GM12878 (cell line): ENCODE measurements at places on chromosomes 13 and 19.

DNA sequence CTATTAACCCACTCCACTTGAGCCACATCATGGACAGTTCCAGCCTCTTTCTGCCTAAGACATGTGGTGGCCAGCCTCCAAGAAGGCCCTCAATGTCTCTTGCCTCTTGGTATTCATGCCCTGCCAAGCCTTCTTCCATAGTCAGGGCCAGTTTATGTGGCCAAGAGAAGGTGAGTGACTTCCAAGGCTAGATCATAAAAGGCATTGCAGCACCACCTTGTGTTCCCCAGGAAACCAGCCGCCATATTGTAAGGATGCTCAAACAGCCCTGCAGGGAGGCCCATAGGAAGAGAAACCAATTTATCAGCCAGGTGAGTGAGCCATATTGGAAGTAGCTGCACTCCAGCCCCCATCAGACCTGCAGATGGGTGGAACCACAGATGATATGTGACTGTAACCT lies 12.3 kb upstream of the DNMT1 start:
- no peak for DNase-seq

- no peak for DNase-seq
Measured at GRCh38 chr13:44626176-44626575, 50.0 kb upstream of the TSC22D1 start.

DNA sequence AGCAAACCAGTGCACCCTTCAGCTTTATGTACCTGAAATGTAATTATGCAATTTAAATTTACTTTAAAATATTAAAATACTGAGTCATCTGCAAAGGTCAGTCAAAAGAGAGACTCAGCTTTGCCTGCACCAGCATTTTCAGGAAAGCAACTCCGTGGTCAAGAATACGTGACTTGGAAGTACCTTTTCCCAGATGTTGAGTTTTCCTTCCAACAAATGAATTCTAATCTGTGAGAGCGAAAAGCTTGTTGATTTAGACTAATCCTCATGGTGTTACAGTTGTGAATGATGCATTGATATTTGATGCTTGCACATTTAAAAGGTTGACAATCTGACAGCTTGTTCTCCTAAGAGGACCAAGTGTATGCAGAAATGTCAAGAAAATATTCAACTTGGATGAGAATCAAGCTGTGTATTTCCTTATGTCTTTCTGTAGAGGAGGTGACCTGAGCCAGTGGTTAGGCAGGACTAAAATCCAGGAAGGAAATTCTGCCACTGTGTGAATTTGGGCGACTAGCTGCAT lies 270.4 kb downstream of the ABCC4 start:
- DNase-seq, result no peak

DNA sequence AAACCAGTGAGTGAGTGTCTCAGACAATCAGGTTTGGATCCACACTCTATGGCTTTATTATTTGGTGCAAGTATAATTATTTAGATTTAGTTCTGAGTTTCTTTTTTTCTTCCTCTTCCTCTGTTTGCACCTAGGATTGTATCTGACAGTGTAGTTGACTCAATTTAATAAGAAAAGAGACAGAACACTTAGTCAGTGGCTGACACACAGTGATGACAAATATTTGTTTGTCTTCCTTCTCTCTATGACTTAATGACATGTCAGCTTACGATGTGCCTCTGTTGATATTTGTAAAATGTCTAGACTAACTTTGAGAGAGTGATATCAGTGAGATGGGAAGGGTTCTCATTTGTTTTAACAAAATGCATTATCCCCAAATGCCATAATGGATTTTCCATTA lies 129.5 kb upstream of the SLC10A2 start:
- DNase-seq, result no peak

DNA sequence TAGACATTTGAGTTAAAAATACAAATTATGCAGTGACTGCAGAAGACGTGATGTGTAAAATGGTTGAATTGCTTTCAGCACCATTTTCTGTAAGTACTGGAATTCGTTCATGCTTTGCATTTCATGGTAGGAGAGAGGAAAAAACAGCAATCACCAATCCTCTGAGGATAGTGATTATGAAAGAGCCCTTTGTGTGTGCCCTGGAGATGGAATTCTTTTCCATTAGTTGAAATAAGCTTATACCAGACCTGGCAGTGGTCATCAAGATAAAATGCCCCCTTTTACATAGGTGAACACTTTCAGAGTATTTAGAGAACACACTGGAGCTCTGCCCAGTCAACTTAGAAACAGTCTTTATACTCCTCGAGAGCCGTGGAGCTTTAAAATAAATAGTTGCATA lies 1.7 kb downstream of the CNMD start:
- no peak for DNase-seq
